Fibroblast of gingiva (primary cell): ENCODE measurements at places on chromosomes 6 and 20.

DNA sequence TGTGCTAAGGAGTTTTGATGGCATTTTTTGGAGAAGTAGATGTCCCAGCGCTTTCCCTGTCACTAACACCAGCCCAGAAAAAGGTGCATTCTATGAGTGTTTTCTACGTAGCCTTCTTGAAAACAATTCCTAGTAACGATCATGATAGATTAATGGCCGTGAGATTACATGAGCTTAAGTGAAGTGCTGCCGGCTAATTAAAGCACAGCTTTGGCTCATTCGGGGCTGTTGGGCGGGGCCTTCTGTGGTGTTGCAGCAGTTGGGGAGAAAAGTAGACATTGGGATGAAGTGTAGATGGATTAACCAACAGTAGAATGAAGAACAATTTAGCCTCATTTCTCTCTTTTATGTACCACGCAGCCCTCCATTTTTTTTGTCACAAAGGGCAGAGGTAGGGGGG lies 20.8 kb upstream of the TRAF3IP2 start:
- DNase-seq = no peak

- peak; percentile 29 for DNase-seq
Observed at GRCh38 chr6:23589811-23590210, 536.2 kb upstream of the NRSN1 start.

GRCh38 chr6:42050297-42051267 lies at the start of gene TAF8:
TAF8 (plus strand) TSS chr6:42050524; CDS start chr6:42050542, 18 bp downstream.
- peak; percentile 92 for DNase-seq

- DNase-seq = no peak
Observed at GRCh38 chr6:11016452-11016851, 27.7 kb downstream of the ELOVL2 start.

DNA sequence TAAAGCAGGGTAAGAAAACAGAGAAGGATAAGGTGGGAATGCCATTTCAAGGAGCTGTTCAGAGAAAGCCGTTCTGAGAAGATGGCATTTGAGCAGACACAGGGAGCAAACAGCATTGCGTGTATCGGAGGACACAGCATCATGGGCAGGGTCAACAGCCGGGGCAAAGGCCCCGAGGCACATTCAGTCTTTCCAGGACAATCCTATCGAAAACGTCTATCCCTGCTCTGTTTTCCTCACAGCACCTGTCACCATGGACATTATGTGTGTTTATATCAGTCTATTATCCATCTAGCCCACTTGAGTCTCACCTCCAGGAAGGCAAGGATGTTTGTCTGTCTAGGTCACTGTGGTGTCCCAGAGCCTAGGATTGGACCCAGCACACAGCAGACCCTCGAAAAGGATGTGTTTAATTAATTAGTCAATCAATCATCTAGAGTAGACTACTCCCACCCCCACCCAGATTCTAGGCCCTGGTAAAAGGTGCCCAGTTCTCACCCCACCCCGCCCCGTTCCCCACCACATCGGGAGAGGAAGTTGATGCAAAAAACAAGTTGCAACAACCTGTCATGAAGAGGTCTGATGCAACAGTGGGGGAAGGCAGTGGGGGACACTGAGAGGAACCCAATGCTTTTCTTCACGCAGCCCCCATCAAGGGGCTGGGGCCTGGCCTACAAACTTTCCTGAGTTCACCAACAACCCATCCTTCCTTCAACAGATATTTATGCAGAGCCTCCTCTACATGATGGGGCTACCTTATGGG lies 66.6 kb downstream of the PREX1 start:
- DNase-seq = no peak

- DNase-seq = no peak
Observed at GRCh38 chr6:87767478-87767877, 65.4 kb upstream of the AKIRIN2 start.

GRCh38 chr6:51913265-51913664 lies 174.1 kb downstream of the PKHD1 start:
- no peak for DNase-seq

DNA sequence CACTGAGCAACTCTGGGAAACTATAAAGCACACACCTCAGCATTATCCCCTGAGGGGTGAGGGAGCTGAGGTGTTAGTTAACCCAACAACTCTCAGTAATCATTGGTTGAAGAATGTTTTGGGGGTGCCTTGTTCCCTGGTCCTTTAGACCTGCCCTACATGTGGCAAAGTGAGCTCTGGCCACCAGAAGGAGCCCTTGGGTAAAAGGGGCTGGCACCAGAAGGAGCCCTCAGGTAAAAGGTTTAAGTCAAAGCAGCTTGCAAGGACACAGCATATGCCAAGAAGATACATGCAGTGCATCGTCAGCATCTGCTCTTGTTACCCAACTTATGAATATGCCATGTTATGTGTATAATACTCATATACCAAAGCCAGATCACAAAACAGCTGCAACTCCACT lies 1081.7 kb downstream of the KIF16B start:
- no peak for DNase-seq

DNA sequence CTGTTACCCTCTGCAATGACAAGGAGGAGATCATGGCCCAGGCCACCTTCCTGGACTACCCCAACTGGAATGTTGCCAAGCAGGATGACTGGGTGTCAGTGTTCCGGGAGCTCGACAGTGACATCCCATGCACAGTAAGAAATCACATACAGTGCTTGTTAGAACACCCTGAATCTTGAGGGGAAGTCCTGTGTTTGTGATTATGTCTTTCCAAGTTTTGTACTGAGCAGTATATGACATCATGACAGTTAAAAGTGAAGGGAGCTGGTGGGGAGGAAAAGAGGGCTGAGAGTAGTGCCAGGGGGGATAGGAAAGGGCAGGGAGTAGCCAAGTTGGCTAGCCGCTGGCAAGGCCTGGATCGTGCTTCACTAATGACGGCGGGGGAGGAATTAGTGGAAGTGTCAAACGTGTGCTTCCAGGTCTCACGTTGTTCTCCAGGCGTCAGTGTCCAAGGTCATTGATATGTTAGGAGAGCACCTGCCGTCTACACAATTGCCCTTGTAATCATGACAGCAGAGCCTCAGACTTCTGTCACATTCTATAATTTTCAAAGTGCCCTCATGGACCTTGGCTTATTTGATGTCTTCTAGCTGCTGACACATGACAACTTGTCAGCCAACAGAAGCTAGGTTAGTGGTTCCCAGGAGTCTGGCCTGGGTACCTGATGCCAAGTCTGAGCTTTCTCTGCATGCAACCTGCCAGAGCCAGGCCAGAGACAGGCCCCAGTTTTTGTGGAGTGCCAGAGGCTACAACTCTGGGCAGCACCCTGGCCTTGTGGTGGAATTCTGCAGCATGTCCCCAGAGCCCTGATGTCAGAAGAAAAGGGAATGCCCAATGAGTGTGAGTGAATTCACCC lies 18.8 kb downstream of the CFAP61 start:
- DNase-seq = no peak

GRCh38 chr20:14956538-14956937 lies 619.1 kb upstream of the FLRT3 start:
- no peak for DNase-seq

DNA sequence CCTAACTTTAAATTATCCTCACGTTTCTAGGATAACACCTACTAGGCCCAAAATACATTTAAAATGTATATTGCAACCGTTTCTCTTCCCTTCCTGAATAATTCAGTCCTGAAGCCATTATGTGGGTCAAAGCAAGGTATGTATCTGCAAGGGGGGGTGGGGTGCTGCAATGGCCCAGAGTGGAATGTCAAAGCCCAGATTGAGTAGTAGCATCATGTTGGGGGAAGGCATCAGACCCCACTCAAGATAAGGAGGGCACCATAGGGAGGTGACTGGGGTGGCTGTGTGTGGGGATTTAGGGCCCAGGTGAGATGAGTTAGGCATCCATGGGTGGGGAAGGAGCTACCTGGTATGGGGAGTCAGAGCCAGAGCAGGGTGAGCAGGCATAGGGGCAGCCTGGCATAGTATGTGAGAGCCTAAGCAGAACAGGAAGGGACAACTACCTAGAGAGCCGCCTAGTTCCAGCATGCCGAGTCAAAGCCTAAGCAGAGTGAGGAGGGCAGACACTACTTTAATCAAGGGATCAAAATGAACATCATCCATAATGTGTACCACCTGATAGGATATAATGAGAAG lies 48.2 kb downstream of the ZNF292 start:
- no peak for DNase-seq

DNA sequence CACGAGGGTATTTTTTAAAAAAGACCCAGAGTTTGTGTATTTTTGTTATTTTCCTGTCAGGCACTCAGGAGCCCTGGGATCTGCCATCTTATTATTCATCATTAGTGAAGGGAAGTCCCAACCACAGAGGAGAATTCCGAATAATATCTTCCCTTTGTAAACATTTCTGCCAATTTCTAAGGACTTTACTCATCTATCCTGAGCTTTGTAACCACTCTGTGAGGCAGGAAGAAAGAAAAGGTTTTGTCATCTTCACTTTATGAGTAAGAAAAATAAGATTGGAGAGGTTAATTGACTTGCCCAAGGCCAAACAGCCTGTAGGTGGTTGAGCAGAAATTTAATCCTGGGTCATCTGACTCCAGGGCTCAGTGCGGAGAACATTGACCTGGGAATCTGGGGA lies 23.0 kb upstream of the IYD start:
- no peak for DNase-seq

- no peak for DNase-seq
Observed at GRCh38 chr6:6742535-6742934, 154.0 kb downstream of the LY86 start.

- no peak for DNase-seq
Observed at GRCh38 chr6:163543321-163543720, 128.8 kb downstream of the QKI start.

DNA sequence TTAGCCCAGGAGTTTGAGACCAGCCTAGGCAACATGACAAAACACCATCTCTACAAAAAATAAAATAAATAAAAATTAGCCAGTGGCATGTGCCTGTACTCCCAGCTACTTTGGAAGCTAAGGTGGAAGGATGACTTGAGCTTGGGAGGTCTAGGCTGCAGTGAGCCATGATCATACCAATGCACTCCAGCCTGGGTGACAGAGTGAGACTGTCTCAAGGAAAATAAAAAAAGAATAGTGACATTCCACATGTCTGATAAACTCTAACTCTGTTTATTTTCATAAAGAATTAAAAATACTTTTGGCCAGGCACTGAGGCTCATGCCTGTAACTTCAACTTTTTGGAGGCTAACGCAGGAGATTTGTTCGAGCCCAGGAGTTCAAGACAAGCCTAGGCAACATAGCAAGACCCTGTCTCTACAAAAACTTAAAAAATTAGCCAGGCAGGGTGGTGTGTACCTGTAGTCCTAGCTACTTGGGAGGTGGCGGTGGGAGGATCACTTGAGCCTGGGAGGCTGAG lies 115.1 kb downstream of the GJA1 start:
- no peak for DNase-seq

GRCh38 chr6:2950713-2951112 lies 20.7 kb downstream of the SERPINB6 start:
- no peak for DNase-seq

GRCh38 chr20:16301986-16302385 lies 271.3 kb downstream of the KIF16B start:
- DNase-seq = no peak

DNA sequence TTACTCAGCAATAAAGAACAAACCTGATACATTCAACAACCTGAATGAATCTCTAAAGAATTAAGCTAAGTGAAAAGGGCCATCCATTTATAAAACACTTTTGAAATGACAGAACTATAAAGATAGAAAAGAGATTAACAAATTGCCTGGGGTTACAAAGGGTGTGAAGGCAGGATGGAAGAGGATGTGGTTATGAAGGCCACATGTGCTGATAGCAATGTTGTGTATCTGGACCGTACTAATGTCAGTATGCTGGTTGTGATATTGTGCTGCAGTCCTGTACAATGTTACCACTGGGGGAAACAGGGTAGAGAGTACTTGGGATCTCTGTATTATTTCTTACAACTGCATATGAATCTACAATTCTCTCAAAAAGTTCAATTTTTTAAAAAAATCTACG lies 36.4 kb downstream of the ELOVL5 start:
- DNase-seq = no peak

DNA sequence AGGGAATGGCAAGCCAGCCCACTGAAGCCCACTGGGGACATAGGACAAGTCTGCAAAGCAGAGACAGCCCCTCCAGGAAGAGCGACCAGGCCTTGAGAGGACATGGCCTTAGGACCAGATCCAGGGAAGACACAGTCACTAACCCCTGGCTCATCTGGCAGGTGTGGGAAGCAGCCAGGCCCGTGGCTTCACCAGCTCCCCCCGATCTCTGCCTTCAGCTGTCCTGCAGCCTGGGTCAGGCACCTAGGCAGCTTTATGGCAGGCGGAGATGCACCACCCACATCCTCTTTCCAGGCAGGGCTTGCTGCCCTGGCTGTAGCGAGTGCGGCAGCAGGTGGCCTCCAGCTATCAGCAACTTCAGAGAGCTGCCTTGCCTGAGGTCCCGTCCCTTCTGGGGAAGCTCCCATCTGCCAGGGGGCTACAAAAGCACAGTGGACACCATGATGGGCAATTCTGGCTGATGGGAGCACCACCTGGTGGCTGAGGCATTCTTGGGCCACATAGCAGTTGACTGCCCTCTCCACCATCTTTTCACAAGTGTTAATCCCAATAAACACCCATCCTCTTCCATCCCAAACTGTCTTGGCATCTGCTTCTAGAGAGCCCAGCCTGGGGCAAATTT lies 85.8 kb downstream of the DZANK1 start:
- DNase-seq = no peak

DNA sequence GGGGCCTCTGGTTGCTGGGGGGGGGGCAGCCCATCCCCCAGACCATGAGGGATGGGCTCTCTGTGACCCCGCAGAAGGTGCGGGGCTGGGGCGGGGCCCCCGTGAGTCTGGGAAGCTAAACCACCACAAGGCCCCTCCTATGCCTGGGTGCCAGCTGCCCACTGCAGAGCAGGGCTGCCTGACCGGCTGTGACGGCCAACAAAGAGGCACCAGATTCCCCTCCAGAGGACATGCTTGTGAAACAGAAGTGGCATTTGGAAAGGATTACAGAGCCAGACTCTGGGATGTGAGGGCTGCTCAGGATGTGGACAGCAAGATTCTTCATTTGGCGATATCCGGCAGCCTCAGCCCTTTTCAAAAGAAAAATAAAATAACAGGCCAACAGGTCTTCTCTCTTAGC lies 16.5 kb upstream of the NTSR1 start:
- DNase-seq = no peak

DNA sequence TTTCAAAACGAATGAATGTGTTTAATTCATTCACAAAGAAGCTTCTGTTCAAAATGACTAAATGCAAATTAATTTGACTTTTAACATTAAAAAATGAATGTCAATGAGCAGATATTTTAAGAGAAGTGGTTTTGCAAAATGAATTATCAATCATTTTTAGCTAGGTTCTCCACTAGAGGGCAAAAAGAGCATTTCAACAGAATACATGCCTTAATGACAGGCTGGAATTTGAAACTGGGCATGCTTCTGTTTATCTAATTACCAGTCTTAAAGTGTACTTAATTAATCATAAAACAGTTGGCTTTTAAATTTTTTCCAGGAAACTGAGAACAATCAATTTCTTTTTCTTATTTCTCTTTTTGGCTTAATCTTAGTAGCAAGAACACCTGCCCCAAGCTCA lies 63.8 kb upstream of the TINAG start:
- peak; percentile 9 for DNase-seq
